A172 (cell line): ENCODE measurements at places on chromosomes 5 and 9.
A peak's percentile ranks its signal among the peaks of the same experiment; 100 is the strongest.

DNA sequence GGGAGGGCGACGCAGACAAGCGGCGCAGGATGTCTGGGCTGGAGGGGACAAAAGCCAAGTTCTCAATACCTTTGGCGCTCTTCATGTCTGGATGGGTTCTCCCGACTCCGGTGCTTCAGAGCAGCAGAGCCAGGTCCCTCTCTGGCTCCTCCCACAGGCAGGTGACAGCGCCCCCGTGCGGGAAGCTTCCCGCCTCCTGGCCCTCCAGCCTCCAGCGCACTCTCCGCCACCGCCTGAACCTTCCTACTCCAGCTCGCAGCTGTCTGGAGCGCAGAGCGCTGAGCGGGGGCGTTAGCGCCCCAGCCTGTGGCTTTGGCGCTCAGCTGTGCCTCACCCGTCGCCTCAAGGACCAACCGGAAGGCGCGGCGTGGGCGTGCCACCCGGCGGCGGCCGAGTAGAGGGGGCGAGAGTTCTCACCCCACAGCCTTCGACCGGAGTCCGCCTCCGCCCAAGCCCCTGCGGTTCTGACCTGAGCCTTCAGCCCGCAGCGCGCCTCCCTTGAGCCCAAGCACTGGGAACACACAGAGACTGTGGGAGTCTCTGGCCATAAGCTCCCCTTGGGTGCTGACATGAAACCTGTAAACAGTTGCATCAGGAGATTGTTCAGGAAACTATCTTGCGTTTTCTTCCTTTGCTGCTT lies at the start of gene SLCO4C1:
TSS of gene SLCO4C1 (minus strand) at position 107 of the 640 bp plus-strand sequence. CDS start at position 85, 22 bp downstream.
- no peak for DNase-seq

- no peak for DNase-seq
Measured at GRCh38 chr9:112218908-112219307, 43.8 kb upstream of the SUSD1 start.

- no peak for DNase-seq
Measured at GRCh38 chr9:90832261-90832660, 30.6 kb downstream of the SYK start.

DNA sequence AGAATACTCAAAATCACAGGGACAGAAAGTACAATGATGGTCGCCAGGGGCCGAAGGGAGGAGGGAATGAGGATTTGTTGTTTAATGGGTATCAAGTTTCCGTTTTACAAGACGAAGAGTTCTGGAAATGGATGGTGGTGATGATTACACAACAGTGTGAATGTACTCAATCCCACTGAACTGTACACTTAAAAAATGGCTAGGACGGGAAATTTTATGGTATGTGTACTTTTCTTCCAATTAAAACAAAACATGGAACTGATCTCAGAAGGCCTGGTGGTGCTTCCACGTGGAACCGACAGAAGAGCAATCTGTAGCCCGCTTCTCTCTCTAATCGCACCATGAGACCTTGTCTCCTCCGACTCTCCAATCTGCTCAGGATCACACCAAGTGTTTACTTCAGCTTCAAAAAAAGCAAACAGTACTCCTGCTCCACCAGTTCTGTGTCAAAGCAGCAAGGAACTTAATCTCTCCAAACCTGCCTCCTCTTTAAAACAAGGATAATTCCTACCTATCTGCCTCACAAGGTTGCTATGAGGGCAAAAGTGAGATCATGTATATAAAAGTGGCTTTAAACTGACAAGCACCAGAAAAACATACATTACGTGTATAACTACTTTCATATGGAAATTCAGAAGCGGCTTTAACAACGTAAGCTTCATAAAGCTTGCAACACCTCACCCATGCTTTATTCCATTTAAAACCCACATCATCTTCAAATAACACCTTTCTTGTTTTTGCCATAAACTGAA lies 2.1 kb downstream of the ECPAS start:
- no peak for DNase-seq

DNA sequence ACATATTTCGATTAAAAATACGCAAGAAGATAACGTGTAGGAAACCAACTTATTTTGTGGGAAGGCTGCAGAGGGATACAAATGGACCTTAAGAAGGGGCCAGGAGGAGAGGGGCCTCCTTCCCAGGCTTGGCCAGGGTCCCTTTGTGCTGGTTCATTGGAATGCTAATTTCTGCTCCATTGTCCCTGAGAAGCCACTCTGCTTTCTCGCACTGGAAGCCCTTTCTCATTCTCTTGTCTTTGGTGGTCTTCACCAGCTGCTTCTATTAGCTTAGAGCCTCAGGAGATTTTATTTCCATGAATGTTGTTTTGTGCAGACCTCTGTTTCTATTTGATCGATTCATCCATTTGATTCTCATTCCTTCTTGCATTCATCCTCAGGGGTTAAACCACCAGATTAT lies 325.4 kb downstream of the TMEM38B start:
- DNase-seq, result no peak

- DNase-seq, result no peak
Measured at GRCh38 chr9:5670079-5670478, 41.2 kb downstream of the RIC1 start.

DNA sequence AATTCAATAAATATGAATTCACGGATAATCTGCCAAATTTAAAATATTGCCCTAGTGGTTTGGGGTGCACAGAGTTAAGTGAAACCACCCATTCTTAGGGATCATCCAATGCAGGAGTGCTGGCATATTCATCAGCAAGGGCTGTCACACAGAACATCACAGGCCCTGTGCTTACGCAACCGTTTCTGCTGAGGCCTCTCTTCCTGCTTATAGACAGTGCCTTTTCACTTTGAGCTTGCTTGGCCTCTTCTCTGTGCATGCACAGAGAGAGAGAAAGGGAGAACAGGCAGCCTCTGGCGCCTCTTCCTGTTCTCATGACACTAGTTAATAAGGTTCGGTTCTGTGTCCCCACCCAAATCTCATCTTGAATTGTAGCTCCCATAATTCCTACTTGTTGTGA lies 366.3 kb downstream of the ICE1 start:
- DNase-seq, result no peak

DNA sequence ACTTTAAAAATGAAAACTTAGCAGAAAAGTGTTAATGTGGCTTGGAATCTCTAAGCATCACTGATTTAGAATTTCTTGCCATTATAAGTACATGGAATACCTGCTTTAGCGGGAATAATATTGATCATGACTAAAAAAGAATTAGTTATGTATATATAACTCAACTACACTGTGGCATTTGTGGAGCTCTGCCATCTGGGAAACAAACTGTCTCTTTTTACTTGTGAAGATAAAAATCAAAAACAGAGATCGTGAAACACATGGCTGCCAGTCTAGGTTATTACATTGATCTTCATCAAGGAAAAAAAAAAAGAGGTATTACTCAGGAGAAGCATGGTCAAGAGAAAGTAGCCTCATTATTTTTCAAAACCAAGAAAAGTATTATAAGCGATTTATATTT lies 287.4 kb downstream of the HTR1A start:
- DNase-seq, result no peak

- DNase-seq, result no peak
Measured at GRCh38 chr5:79505138-79505537, 8.8 kb downstream of the HOMER1 start.

DNA sequence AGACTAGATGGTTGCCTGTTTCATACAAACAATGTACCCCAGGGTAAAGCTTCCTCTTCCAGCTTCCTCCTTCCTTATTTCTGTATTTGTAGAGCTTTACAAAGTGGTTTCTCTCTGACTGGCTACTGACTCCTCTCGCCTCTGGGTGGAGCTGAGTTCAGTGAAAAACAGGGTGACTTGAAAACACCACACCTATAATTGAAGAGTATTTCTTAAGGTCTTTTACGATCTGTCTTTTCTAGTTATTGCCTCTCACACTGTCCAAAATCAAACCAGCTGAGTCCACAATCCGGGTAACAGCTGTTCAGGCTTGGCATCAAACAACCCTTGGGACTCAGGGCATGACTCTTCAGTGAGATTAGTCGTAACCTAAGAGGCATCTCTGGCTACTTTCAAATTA lies 200.4 kb downstream of the ARRDC3 start:
- DNase-seq, result no peak

DNA sequence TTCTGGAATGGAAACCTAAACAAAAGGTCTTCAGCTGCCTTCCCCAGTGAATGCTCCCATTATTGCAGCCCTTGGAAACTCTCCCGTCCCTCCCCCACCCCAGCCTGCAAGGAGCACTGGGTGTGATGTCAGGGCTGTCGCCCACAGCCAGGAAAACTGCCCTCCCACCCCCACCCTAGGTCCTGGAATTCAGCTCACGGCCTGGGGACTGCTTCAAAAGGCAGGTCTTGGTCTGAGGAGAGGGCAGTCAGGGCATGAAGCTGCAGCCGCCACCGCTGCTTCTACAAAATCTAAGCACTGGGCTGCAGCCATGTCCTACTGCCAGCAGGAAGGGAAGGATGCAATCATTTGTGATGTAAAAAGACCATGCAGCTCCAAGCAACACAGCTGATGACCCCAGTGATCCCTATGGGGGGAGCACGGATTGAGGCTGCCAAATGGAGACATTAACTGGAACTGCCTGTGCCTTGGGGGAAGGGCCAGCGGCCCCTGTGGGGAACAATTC lies 11.4 kb downstream of the GRHPR start:
- DNase-seq, result no peak

- DNase-seq, result no peak
Measured at GRCh38 chr9:110604171-110604601, 24.6 kb upstream of the SVEP1 start.

- DNase-seq, result no peak
Measured at GRCh38 chr5:52658246-52658645, 129.5 kb upstream of the ITGA1 start.

DNA sequence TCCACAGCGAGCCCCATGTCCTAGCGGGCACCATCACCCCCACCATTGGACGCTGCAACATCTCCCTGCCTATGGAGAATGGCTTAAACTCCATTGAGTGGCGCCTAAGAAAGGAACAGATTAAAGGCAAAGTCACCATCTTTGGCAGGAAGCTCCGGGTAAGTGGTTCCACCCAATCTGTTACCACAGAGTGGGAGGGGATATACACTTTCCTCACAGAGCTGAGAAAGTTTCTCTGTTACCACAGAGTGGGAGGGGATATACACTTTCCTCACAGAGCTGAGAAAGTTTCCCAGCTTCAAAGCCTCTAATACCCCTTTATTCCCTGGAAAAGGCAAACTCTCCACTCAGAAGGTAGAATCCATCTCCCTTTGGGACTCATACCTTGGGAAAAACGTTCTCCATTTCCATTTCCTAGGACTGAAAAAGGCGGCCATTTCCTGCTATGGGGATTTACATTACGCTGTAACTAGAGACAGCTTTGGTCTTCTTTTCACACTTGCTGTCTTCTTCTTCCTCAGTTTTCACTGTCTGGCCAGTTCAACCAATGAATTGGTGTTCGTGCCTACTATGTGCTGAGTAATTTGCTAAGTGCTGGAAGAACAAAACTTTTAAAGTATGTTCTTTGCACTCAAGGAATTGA lies 63.4 kb upstream of the WWC1 start:
- no peak for DNase-seq

- peak; percentile 38 for DNase-seq
Measured at GRCh38 chr9:129140397-129141065, 29.3 kb downstream of the PTPA start.

GRCh38 chr9:128819716-128820664 lies 1.7 kb downstream of the ENDOG start:
- DNase-seq, result no peak

GRCh38 chr9:112793213-112793810 lies 42.8 kb downstream of the SNX30 start:
- peak; percentile 63 for DNase-seq

- no peak for DNase-seq
Measured at GRCh38 chr9:119675951-119676350, 306.7 kb upstream of the BRINP1 start.

DNA sequence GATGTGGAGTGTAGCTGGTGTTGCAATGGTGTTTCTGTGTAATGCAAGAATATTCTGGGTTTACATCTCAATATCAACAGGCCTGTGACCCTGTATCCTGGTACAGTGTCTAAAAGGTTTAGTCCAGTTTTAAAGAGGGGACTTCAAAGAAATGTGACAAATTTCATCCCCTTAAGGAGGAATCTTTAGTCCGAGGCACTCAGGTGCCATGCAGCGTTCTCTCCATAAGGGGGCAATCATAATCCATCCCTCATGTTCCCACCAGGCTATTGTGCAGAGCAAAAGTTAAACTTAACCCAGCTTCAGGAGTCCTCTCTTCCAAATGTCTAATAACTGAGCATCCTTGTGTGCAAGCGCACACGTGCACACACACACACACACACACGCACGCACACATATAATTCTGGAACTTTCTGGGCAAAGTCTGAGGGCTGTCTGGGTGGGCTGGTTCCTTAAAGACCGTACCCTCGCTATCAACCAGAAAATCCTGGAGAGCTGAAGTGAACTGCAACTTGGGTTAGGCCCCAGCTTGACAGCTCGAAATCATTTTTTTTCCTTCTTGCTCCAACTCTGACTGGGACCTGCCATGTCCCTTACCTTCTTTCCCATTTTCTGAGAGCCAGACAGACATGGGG lies 46.0 kb downstream of the CRB2 start:
- DNase-seq, result peak; percentile 49

DNA sequence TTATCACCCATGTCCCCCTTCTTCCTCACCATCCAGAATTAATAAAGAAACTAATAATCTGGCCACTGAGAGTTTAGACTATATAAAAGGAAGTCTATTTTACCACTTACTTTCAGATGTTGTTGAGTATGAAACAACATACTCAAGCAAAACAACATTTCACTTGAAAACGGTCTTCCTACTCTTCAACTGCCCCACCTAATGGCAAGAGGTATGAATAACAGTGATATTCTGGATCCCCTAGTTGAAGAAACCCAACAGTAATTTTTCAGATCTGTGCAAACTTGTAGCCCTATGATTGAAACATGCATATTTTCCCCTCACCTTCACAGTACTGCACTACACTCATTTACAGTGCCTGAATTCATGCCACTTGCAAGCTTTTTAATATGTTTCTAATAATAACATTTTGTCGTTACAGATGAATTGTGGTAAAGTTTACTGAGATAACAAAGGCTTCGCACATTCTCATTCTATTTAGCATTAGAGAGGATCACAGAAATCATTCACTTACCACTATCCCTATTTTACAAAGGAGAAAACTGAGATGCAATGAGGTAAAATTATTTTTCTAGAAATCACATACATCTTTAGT lies 267.9 kb upstream of the PDE4D start:
- peak; percentile 59 for DNase-seq

GRCh38 chr9:96884443-96884842 lies 30.1 kb upstream of the ZNF782 start:
- peak; percentile 96 for DNase-seq

GRCh38 chr5:128714551-128714950 lies 176.5 kb upstream of the FBN2 start:
- DNase-seq, result no peak

GRCh38 chr5:6468870-6469269 lies 20.2 kb downstream of the UBE2QL1 start:
- no peak for DNase-seq

GRCh38 chr9:91210318-91210717 lies 151.4 kb downstream of the AUH start:
- no peak for DNase-seq

DNA sequence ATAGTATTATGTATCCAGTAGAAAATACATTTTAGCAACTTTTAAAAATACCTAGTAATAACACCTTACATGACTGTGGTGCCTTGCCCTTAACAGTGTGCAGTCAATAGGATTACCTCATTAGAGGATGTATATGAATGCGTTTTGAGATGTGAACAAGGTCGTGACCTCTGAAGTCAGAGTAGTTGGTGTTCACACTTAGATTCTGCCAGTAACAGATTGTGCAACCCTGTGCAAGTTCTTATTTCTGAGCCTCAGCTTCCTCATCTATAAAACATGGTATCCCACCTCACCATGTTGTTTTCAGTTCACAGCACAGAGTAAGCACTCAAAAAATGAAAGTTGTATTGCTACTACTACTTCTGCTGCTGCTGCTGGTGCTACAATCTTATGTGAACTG lies 347.3 kb downstream of the KDM4C start:
- no peak for DNase-seq
